ENCODE measurements at places on chromosomes 11 and 22. TPM values are rescaled to one million over a fixed set of nuclear protein-coding genes. Genes with fewer than 3 reads are reported as not detected.

DNA sequence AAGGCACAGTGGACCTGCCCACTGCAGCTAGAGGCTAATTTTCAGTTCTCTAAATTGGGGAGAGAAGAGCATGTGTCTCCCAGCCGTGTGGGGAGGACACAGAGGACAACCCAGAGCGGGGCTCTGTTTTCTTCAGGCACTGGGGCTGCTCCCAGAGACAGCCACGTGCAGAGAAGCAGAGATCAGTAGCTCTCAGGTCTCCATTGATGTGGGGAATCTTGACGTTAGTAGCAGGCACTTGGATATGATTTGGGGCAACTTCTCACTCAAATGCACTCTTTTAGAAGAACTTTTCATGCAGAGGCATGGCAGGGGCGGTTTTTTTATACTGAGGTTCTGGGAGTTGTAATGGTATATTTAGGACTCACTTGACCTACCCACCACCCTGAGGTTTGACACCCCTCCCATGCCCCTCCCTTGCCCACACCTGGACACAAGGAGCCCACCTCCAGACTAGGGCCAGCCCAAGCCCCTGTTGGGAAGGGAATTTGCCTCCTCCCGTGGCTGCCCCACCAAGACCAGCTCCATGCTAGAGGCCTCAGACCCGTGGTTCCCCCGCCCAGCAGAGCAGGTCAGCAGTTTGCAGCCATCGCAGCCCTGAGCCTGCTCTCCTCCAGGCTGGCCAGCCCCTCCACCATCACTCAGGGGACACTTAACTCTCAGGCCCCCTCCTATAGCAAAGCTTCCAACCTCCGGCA is 94.2 kb upstream of the RTL6 start:
- no peak for DNase-seq

- DNase-seq = no peak
Measured at GRCh38 chr22:21591695-21592094, 24.2 kb downstream of the UBE2L3 start.

GRCh38 chr11:134047586-134047999 is 21.3 kb upstream of the JAM3 start:
- no peak for DNase-seq

GRCh38 chr11:59559886-59560285 is 48.5 kb downstream of the OR4D9 start:
- no peak for DNase-seq

DNA sequence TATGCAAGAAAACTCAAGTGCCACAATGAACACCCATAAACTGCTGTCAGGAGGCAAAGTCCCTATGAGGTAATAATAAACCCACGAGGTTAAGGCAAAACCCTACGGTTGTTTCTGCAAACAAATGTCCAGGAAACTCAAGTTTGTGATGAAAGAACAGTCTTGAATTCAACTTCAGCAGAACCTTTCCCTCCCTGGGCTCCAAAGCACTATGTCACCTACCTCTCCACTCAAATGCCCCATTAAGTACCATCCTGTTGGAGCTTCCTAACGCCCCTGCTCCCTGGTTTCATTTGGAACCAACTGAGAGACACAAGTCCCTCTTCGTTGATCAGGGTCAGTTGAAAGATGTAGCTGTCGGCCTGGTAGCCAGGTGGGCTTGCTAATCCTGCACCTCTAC is 2.6 kb upstream of the C11orf91 start:
- DNase-seq = no peak

- DNase-seq = no peak
Measured at GRCh38 chr11:11265320-11265719, 87.7 kb downstream of the CSNK2A3 start.

Gene CCDC134
- 11.2 TPM for polyA plus RNA-seq

Gene IFITM1
- polyA plus RNA-seq = 47.9 TPM

Data from renal cortex interstitium (tissue), 15 donors.